ENCODE measurements at places on chromosomes 2 and 18.

GRCh38 chr2:39470580-39470979, 33.5 kb upstream of the MAP4K3 start:
- no peak for DNase-seq

DNA sequence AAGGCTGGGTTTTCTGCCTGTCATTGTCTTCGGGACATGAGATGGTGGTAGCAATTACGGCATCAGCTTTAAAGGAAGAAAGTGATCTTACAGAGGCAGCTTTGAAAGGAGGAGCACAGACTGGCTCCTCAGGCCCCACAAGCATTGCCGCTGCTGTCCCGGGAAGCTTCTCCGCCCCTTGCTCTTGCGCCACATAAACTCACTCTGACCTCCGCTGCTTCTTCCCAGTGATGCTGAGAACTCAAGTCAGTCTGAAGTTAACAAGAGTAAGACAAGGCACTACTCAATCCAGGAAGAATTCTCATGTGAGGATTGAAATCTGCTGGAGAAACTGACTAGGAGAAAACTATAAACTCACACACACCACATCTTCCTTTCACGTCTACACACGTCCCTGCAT, 112.4 kb upstream of the RIOK3 start:
- no peak for DNase-seq

GRCh38 chr2:96912346-96913116, 42.7 kb upstream of the SEMA4C start:
- DNase-seq = no peak

DNA sequence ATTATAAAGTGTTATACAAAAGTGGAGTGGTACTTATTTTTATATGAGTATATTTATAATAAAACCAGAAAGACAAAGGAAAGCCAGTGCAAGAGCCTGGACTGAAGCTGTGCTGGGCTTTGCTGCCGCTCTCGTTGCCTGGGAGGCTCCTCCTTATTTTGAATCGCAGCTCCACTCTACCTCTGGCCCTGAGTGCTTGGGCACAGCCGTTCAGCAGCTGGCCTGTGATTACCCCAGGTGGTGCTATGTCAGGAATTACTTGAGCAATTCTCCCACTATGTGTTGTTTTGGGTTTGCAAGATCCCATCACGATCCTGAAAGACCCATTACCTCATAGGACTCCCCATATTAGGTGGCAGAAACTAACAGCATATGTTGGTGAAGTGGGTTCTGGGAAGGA, 53.0 kb upstream of the LCLAT1 start:
- DNase-seq = no peak

GRCh38 chr2:215410932-215411285, 25.0 kb downstream of the FN1 start:
- no peak for DNase-seq

DNA sequence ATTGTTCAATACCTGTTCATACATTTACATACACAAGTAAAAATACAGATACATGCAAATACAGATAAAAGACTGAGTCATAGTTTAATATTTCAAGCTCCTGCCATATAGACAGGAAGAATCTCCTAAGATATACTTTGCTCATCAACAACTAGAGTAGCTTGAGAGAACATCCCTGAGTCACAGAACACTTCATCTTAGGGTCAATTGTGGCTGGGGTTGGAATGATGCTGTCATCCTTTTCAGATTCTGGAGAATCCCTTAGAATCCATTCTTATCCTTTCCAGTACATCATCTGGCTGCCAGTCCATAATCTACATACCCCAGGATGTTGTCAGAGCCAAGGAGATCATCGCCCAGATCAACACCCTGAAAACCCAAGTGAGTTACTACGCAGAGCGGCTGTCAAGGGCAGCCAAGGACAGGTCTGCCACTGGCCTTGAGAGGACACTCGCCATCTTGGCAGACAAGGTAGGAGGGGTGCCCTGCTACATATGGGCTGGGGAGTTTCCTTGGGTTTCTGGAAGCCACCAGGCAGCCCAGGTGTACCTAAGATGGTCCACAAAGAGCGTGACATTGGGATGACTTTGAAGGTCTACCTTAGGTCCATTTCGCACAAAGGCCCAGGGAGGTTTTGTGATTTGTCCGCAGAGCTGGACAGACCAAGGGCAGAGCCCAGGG, 55.7 kb downstream of the COA5 start:
- no peak for DNase-seq

DNA sequence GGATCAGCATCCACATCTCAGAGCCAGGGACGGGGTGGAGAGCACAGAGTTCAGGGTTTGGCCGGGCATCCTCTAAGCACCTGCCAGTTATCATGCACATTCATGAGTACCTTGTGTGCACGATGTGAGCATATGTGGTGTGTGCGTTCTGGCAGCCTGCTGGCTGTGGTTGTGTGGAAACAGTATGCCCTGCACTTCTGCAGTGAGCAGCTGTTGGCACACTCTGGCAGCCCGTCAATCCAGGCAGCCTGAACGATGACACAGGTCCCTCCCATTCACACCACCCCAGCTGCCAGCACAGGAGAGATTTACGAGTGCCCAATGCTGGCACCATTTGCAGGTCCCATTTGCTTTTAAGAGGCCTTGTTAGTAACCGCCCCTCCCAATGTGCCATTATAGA, 74.2 kb downstream of the CD8B2 start:
- DNase-seq = peak; percentile 58

GRCh38 chr2:233353769-233354499, at the start of gene DGKD:
Gene DGKD (plus strand): TSS chr2:233354494. CDS start chr2:233354519, 25 bp downstream.
- peak; percentile 22 for DNase-seq

Data from NCI-H1105 (cell line).